ENCODE measurements at places on chromosomes 13 and 19. TPM values are rescaled to one million over a fixed set of nuclear protein-coding genes. Genes with fewer than 3 reads are reported as not detected.

The HSH2D gene
- 0.96 TPM for total RNA-seq

The C19orf44 gene
- total RNA-seq, result 1.2 TPM

The GNG8 gene
- not detected for total RNA-seq

The CGB2 gene
- total RNA-seq, result not detected

The LHB gene
- not detected for total RNA-seq

The ZNF132 gene
- 5.5 TPM for total RNA-seq

The METTL21C gene
- total RNA-seq, result not detected

The SERP2 gene
- 0.96 TPM for total RNA-seq

The DPY19L3 gene
- 4.7 TPM for total RNA-seq

The APOC1 gene
- 4.3 TPM for total RNA-seq

The IGFL1 gene
- not detected for total RNA-seq

The CEACAM7 gene
- 0.24 TPM for total RNA-seq

The BAX gene
- 35.0 TPM for total RNA-seq

The SPRY2 gene
- 4.5 TPM for total RNA-seq

The KCNC3 gene
- total RNA-seq, result under 0.01 TPM

The HRC gene
- total RNA-seq, result not detected

The CKM gene
- not detected for total RNA-seq

The CDX2 gene
- not detected for total RNA-seq

The SIGLECL1 gene
- total RNA-seq, result not detected

The ZNF792 gene
- total RNA-seq, result 3.4 TPM

The CLDND2 gene
- total RNA-seq, result not detected

The CIC gene
- 18.3 TPM for total RNA-seq

The SULT2B1 gene
- total RNA-seq, result 4.3 TPM

The SYT5 gene
- 0.72 TPM for total RNA-seq

The MBD3L3 gene
- not detected for total RNA-seq

The STAP2 gene
- total RNA-seq, result 95.2 TPM

The CYP2B6 gene
- total RNA-seq, result under 0.01 TPM

The PPM1N gene
- 0.64 TPM for total RNA-seq

The COMMD6 gene
- 35.4 TPM for total RNA-seq

The SLITRK1 gene
- not detected for total RNA-seq

The LMTK3 gene
- 3.1 TPM for total RNA-seq

The KATNAL1 gene
- 4.3 TPM for total RNA-seq

The FUT1 gene
- 11.9 TPM for total RNA-seq

The TNFSF9 gene
- 11.3 TPM for total RNA-seq

The CFAP97D2 gene
- not detected for total RNA-seq

The JSRP1 gene
- total RNA-seq, result not detected

The CCDC70 gene
- total RNA-seq, result not detected

The PCCA gene
- 27.5 TPM for total RNA-seq

The MBD3L2 gene
- not detected for total RNA-seq

The KIR3DL1 gene
- total RNA-seq, result not detected

The NLRP11 gene
- total RNA-seq, result not detected

The VWA8 gene
- total RNA-seq, result 39.6 TPM

The ZNF135 gene
- total RNA-seq, result 1.5 TPM

The APLP1 gene
- total RNA-seq, result not detected

The MISP gene
- total RNA-seq, result 76.4 TPM

The RUVBL2 gene
- 159 TPM for total RNA-seq

The FUT6 gene
- 2.8 TPM for total RNA-seq

The ZNF607 gene
- total RNA-seq, result 5.5 TPM

The KLHL1 gene
- total RNA-seq, result not detected

The NCAN gene
- total RNA-seq, result not detected

The WDR87 gene
- total RNA-seq, result not detected

The CHMP2A gene
- total RNA-seq, result 92.1 TPM

The CAPN12 gene
- total RNA-seq, result 7.7 TPM

The DMKN gene
- 75.0 TPM for total RNA-seq

The DCT gene
- not detected for total RNA-seq

The ZNF737 gene
- 4.5 TPM for total RNA-seq

The RAB3A gene
- not detected for total RNA-seq
